NCI-H2171 treated with DMSO at 0.1 percent for 48 hours (cell line): ENCODE measurements at places on chromosomes 3 and 15.
A peak's percentile ranks its signal among the peaks of the same experiment; 100 is the strongest.

DNA sequence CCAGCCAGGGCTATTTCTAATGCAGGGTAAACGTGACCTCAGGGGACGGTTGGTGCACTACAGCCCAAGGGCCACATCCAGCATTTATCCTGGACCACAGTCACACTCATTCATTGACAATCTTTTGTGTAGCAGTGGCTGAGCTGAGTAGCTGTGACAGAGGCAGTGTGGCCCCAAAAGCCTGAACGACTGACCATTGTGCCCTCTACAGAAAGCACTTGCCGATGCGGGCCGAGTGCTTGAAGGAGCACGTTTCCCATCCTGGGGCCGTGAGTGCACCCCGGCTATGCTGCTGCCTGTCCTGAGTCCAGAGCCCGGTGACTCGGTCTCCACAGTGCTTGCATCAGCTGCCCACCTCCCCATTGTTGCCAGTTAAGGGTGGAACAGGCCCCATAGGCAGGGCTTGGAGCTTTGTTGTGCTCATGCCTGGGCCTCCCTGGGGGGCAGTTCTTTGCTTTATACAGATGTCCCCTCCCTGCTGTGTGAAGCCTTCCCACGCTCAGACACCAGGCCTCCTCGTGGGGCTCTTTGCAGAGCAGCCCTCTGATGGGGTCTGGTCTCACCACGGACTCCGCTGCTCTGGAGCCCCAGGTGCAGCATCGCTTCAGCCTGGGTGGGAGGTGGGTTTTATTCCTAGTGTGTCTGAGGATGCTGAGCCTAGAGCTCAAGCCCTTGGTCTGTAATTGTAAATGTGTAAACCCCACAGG, 13.0 kb upstream of the SNRPA1 start:
- DNase-seq: no peak

DNA sequence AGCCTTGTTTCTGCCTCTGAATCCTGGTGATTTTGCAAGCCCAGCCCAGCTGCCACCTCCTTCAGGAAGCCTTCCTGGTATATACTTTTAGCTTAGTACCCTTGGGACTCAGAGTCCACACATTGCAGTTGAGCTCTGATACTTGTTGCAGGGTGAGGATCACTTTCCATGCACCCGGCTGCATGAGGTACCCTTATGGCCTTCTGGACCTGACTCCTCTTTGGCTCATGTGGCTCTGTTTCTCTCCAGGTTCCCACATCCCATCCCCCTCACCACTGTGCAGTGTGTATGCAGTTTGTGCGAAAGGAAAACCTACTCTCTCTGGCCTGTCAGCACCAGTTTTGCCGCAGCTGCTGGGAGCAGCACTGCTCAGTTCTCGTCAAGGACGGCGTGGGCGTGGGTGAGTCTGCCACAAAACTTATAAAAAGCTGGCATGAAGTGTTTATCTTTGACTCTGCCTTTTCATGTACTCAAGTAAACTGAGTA, 23.1 kb upstream of the P4HTM start:
- no peak for DNase-seq

DNA sequence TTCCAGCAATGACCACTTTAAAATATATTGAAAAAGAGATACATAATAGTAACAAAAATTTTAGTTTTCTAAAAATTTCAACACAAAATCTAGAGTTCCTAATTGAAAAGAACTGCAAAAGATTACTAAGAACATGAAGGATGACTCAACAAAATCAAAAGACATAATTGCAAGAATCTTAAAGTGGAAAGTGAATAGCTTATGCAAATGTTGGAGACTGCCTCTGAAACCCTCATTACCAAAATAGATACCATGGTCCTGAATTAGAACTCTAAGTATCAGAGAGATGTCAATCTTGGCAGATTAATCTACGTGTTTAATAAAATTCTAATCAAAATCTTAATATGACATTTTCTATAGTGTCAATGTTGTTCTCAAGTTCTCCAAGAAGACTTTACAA, 60.7 kb upstream of the SGO1 start:
- no peak for DNase-seq

DNA sequence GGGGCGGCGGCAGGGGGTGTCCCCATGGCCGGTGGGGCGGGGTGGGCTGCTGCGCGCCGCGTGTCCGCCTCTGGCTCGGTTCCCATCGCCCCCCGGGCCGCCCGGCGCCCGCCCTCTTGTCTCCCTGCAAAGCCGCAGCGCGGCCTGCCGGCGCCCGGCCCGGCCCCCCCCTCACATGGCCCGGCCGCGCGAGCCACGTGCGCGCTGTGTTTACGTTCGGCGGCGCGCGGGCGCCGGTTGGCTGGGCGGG, 502 bp downstream of the NR1D2 start:
- DNase-seq: no peak

DNA sequence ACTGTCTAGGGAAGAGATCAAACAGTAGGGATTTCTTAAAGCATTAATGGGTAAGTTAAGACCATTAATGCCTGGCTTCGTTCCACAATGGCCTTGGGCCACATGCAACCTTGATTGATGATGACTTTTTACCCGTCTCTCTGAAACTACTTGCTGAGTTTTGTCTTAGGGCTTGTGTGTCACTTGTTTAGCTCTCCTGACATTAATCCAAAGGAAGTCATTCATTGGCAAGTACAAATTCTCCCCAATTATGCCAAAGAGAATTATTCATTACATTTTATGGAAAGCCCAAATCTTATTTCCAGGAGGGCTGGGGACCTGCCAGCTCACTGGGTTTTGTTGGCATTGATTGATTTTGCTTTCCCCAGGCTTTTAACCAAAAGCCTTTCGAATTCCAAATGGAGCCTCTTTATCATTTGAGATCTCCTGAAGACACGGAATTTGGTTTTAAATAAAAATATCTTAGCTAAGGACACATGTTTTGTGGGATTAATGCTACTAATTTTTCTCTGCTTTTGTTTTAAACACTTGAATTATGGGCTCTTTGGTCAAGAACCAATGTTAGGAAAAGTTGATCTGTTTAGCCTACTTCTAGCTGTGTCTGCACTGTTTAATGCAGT, 40.7 kb downstream of the SERPINI1 start:
- no peak for DNase-seq

DNA sequence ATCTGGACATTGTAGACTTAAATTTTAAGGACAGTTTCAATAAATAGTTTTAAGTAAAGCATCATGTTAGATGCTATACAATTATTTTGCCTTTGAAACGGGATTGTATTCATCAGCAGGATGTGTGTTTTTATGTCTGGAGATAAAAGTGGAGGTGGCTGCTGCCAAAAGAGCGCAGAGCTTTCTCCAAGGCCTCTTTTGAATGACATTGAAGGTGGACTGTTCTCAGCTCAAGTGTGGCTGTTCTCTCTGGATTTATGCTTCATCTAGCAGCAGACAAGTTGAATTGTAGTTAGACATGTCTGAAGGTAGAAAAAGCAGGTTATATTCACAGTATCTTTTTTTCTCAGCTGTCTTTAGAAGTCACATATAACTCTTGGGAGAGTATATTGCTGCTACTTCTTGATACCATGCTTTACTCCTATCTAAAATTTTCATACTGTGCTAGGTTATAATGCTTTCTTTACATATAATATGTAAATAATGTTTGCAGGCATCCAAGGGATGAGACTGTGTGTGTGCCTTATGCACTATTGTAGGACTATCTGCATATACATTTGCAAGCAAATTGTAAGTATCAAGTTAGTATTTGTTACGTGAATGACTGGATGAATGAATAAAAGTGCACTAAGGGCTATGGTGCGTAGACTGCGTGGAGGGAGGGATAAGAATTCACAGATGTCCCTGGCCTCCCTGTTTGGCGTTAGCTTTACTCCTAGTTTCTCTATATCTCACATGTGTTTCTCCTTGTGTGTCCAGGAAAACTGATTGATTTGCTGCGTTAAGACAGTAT, 340.1 kb downstream of the NAALADL2 start:
- DNase-seq: no peak

DNA sequence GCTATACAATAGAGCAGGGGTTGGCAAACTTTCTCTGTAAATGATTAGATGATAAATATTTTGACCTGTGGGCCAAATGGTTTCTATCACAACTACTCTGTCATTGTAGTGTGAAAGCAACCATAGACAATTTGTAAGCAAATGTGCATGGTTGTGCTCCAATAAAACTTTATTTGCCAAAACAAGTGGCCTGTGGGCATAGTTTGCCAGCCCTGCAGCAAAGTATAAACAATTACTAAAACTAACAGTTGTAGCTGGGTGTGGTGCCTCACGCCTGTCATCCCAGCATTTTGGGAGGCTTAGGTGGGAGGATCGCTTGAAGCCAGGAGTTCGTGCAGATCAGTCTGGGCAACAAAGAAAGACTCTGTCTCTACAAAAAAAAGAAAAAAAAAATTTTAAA, 61.6 kb downstream of the NBEAL2 start:
- no peak for DNase-seq

- no peak for DNase-seq
These were observed 31.4 kb upstream of the CACNA2D2 start for GRCh38 chr3:50534681-50535330.

- DNase-seq: peak; percentile 100
These were observed 207.6 kb downstream of the GAP43 start for GRCh38 chr3:115830764-115831395.

- no peak for DNase-seq
These were observed 6.1 kb upstream of the LTF start for GRCh38 chr3:46470831-46471230.

GRCh38 chr3:133733226-133733625, 13.0 kb upstream of the TF start:
- DNase-seq: no peak

DNA sequence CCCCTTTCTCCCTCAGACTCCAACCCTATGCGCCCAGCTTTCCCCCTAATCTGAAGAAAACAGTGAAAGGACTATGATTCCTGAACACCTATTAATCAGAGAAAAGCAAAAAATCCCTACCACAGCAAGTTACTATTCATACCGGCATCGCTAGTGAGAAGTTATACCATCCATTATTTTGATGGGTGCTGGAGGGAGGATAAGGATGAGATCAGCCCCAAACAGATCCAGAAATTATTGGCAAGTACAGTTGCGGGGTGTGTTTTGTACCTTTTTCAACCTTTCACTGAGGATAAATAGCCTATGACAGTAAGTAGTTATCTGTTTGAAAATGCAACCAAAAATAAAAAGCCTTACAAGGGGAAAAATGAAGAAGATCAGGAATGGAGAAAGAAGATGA, 59.9 kb upstream of the ADAMTS9 start:
- no peak for DNase-seq

DNA sequence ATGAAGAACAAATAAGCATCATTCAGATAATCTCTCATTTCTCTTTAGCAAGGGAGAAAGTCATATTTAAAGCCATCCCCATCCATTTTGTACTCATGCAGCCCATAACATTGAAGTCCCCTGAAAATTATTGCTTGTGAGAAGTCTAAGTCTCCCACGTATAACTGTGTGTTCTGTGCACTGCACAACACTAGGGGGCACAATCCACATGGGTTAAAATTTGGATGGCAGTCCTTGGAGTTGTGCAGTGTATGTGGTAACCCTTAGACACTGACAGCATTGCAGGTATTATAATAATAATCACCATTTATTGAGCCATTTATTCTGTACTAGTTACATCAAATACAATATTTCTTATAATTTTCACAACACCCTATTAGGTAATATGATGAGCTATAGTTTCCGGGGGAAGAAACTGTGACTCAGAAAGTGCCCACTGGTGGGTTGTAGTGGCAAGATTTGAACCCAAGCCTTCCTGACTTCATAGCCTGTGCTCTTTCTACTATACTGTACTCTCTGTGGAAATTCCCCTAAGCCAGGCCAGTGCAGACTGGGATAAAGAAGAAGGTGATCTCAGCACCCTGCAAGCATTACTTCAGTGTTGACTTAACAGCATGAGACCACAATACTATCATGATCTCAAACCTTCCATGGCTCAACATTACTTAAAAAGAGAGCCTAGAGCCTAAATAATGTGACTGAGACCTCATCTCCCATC, 15.7 kb downstream of the KCNAB1 start:
- DNase-seq: no peak

DNA sequence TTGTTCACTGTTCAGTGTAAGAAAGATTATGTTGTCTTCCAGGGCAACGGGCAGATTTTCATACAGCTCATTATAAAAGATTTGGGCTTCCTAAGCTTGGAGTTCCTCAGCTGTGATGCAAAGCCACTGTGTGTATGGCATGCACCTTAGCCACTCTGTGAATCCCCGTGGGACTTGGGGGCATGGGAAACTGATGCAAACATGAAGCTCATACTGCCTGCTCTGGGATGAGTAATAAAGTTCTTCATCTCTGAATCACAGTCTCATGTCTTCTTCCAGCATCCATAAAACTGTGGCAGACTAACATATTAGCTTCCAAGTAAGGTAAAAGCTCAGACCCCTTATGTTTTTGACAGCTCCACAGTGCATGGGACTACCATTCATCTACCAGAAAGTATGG, 154.3 kb upstream of the RORA start:
- no peak for DNase-seq

DNA sequence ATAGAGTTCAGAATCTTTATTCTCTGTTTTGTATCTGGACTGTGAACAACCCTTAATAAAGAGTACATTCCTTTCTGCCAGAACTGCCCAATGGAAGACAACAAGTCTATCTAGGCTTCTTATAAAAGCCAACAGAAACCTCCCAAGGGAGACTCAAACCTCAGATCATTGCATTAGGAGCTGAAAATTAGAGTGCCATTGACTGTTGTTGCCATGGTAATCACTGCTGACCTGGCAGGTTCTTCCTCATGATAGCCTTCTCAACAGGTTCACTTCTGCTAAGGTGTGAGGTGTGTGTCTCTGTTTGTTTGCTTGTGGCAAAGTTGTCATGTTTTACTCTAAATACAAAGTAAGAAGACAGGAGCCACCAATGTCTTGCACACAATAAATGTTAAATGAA, 79.2 kb downstream of the TMEM108 start:
- DNase-seq: peak; percentile 24

DNA sequence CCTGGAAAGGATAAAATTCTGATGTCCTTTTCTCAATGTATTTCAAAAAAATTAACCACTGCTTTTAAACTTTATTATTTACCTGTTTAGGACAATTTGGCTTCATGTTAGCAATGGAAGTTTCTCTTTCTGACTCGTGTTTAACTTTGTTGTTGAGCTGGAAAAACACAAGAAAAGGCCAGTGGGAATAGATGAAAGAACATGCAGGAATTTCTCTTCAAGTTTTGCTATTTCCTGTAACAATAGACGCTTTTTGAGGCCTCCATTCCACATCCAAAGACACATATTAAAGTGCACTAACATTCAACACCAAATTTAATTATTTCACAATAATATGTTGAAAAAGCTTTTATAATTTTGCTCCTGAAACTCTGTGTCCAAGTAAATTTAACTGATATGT, 9.7 kb downstream of the RBMS3 start:
- no peak for DNase-seq

DNA sequence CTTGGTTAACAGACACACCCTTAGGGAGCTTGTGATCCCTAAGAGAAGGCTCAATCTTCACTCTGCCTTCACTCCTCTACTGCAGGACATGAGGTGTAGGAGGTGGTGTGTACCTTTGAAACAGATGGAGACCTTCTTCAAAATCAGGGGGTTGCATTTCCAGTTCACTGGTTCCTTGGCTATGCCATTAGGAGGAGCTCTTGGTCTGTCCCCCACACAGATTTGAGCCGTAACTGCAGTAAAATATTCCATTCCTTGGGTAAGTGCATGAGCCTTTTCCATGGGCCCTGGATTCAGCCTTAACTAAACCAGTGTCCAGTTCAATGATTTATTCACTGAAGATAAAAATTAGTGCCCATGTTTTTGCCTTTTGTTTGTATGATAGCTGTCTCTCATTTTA, 144.6 kb downstream of the MCTP2 start:
- DNase-seq: no peak
